Calu3 (cell line): ENCODE measurements at places on chromosomes 2 and 18. TPM values are rescaled to one million over a fixed set of nuclear protein-coding genes. Genes with fewer than 3 reads are reported as not detected.

DNA sequence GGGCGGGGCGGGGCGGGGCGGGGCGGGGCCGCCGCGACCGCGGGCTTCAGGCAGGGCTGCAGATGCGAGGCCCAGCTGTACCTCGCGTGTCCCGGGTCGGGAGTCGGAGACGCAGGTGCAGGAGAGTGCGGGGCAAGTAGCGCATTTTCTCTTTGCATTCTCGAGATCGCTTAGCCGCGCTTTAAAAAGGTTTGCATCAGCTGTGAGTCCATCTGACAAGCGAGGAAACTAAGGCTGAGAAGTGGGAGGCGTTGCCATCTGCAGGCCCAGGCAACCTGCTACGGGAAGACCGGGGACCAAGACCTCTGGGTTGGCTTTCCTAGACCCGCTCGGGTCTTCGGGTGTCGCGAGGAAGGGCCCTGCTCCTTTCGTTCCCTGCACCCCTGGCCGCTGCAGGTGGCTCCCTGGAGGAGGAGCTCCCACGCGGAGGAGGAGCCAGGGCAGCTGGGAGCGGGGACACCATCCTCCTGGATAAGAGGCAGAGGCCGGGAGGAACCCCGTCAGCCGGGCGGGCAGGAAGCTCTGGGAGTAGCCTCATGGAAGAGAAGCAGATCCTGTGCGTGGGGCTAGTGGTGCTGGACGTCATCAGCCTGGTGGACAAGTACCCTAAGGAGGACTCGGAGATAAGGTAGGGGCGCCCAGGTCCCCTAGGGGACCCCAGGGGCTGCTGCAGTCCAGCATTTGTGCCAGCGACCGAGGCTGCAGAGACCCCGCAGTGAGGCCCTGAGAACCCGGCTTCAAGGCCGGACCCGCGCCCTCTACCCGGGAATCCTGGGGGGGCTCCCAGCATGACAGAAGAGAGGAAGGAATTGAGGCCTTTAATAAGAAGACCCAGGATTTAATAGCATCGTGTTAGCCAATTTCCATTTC, at the start of gene KHK:
KHK (plus strand) TSS at position 49 of the 870 bp plus-strand sequence; CDS start at position 537, 488 bp downstream.
- DNase-seq: peak; percentile 41

DNA sequence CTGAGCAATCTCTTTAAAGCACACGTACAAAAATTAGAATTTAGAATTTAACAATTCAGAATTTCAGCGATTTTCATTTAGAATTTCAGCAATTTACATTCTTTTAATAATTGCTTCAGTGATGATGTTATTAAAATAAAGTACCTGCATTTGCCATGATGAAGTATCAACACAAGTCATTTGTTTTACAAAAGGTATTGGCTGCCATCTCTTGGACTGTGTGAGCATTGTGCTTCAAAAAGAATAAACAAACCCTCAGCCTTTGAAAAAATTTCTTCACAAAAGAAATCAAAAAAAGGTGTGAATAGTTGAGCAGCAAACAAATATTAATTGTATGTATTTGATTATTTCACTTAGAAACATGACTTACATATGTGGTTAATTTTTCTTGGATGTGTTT, 27.1 kb upstream of the ZC3H15 start:
- no peak for DNase-seq

GRCh38 chr18:8656232-8656631, 47.0 kb downstream of the RAB12 start:
- DNase-seq: no peak

The GPR75 gene
- 5.4 and 7.5 TPM in 2 replicates for total RNA-seq

DNA sequence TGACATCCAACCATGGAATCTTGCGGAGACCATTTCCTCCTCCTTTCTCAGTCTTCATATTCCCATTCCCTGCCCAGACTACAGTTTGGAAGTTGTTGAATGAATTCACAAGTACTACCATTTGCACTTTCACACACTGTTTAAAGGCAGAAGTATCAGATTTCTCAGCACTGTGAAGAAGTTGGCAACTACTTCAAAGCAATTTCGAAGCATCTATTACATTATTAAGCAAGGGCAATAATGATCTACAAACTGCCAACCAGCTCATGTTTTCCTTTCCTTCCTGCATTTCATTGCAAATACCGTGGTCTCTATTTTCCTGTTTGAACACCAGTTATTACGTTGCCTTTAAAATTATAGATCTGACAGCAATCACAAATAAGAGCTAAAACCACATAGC, 105.5 kb downstream of the IRS1 start:
- no peak for DNase-seq

GRCh38 chr2:70706026-70706795, 61.8 kb downstream of the ADD2 start:
- DNase-seq: no peak

DNA sequence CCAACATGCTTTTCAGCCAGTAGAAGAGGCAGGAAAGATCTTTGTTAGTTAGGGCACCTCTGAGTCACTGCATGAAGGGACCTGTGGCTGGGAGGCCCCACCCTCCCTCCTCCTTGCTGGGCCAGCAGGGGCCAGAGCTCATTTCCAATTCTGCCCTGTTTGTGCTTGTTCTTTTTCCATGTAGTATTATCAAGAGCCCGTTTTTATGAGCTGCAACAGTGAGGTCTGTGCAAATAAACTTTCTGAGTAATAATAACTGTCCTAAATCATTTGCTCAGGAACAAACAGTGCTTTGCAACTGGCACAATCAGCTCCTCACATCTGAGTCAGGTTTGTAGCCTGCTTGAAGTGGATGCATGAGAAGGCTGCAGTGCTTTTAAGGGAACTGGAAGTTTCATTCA, 128.0 kb downstream of the ARL4C start:
- peak; percentile 56 for DNase-seq
